HTR-8/SVneo (cell line): ENCODE measurements at places on chromosomes 16 and 17.

DNA sequence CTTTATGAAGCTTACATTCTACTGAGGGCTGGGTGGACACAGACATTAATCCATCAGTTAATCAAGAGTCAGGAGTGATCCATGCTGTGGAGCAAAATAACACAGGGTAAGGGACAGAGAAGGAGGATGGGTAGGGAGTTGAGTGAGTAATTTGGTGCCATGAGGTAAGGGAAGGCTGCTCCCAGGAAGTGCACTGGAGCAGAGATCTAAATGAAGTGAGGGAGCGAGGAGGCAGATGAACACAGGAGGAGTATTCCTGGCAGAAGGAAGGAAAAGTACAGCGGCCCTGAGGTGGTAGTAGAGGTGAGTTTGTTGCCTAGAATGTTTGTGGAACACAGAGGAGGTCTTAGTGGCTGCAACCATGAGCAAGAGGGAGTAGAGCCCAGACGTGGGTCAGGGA is 34.8 kb downstream of the ASIC2 start:
- DNase-seq = no peak

DNA sequence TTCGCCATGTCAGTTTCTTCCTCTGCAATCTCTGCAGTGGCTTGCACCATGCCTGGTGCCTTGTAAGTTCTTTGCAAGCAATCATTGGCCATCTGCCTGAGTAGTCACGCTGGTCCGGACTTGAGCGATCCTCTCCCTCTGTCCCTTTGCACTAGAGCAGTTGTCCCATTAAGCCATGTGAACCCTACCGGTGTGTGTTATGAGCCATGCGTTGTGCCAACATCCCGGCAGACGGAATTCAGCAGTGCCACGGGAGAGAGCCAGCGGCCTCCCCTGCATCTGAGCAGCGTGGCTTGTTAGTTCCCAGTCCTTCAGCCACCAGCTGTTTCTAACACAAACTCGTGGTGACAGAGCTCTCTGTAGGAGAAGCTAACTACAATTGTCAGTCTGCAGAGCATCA is 275.1 kb upstream of the HSBP1 start:
- no peak for DNase-seq

DNA sequence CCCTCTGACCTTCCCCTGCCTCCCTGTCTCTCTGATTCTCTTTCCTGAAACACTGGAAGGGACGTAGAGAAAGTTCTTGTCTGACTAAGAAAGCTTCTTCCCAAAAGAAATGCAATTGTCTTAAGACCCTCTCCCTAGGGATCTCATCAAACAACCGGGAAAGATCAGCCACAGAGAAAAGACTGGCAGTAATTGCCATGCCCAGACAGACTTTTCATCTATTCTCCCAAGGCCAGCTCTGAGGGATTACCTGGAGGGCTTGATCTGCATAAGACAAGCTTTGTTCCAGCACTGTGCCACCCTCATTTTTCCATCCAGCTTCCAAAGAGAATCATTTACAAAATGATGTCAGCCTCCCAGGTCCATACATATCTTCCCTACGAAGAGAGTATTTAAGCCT is 38.8 kb upstream of the HS3ST3A1 start:
- DNase-seq = no peak

- no peak for DNase-seq
These were observed 34.3 kb downstream of the ABR start for GRCh38 chr17:1145311-1145986.

- no peak for DNase-seq
These were observed 18.1 kb downstream of the KCNJ2 start for GRCh38 chr17:70187383-70187782.

DNA sequence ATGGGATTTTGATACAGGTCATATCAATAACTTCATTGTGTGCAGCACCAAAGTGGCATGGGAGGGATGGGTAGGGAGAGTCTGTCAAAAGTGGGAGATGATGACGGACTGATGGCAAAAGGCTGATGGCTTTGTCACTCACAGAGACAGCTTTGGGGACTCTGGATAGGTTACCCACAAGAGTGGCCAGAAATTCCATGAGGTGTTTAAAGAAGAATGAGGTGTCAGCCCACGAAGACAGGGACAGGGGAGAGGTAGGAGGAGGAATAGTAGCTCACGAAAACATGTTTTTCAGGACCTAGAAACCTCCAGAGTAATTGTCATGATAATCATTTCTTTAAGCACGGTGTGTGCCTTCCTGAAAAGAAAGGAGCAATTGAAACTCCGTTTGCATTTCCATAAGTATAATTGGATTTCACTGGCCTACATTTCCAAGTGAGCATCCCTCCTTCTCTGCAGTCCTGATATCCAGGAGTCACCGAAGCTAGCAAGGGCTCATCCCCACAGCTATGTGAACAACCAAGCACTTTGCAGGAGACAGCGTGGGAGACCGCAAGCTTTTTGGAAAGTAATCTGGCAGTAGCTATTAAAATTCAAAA is 60.0 kb downstream of the HSD17B2 start:
- no peak for DNase-seq

DNA sequence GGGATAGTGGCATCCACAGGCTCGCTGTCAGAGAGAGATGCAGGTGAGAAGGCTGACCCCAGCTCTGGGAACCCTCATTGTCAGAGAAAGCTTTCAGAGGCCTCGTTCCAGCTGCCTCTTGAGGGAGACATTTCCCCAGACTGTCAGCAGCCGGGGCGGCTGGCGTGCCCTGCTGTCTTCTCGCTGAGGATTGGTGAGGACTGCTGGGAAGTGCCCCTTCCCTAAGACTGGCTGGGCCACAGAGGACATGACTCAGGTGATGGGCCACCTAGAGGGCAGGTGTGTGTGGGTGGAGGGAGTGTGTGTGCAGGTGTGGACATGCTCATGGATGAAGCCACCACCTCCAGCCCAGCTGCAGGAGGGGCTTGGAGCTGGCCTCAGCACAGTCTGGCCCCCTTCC is 25.3 kb downstream of the SPACA3 start:
- DNase-seq = no peak

- DNase-seq = no peak
These were observed 326.4 kb upstream of the KIF2B start for GRCh38 chr17:53496356-53496755.

- no peak for DNase-seq
These were observed 594 bp upstream of the TGFB1I1 start for GRCh38 chr16:31471241-31471874.

GRCh38 chr17:9451934-9452333 is 123.7 kb downstream of the STX8 start:
- no peak for DNase-seq

- DNase-seq = no peak
These were observed 16.7 kb upstream of the MTMR4 start for GRCh38 chr17:58531122-58531521.

GRCh38 chr16:1851793-1852192 is 20.2 kb downstream of the MEIOB start:
- DNase-seq = no peak

DNA sequence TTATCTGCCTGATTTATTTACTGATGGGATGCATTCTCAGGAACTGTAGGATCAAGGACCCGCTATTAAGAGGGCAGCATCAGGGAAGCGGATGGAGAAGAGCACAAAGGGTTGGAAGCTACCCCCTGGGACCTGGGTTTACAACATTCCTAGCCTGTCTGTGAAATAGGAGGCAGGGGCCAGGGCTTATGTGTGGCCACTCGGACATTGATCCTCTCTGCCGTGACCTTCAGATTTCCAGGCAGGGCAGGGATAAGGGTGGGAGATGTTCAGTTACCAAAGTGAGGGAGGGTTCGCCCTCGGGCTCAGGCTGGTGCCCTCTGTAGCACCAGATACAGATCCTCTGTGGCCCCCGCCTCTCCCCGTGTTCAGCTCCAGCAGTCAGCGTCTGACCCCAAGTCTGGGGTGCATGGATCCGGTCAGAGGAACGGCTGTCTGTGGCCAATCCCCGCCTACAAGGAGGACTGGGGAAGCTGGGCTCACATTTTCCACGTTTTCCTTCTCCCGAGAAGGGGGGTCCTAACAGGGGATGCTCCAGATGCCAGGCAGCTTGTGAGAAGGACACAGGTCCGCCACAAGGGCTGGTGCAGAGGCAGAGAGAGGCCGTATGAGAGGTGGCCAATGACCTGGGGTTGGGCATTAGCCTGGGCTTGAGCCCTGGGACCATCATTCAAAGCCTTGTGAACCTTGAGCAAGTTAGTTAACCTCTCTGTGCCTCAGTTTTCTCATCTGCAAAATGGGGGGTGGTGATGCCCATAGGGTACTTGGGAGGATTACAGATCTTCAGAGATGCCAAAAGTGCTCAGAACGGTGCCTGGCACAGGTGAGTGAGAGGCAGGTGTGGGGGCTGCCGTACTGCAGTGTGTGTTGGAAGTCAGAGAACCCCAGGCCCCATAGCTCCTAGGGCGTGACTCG is 48.3 kb downstream of the ATP2C2 start:
- DNase-seq = no peak

GRCh38 chr17:50692448-50693035 is 15.2 kb downstream of the ANKRD40 start:
- no peak for DNase-seq

- DNase-seq = no peak
These were observed 19.5 kb downstream of the UNC13D start for GRCh38 chr17:75824666-75825065.

DNA sequence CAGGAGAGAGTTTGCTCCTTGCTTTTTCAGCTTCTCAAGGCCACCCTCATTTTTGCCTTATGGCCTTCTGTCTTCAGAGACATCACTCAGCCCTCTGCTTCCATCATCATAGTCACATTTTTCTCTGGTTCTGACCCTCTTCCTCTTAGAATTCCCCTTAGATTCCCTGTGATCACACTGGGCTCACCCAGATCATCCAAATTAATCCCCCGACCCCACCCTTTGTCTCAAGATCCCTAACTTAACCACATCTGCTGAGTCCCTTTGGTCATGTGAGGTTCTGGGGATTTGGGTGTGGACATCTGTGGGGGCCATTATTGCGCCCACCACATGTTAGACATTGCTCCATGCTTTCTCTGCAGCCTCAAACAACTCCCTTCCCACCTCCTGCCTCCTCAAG is 323.4 kb downstream of the CPPED1 start:
- no peak for DNase-seq

GRCh38 chr17:79840269-79840988 is 1.2 kb upstream of the CBX4 start:
- no peak for DNase-seq

DNA sequence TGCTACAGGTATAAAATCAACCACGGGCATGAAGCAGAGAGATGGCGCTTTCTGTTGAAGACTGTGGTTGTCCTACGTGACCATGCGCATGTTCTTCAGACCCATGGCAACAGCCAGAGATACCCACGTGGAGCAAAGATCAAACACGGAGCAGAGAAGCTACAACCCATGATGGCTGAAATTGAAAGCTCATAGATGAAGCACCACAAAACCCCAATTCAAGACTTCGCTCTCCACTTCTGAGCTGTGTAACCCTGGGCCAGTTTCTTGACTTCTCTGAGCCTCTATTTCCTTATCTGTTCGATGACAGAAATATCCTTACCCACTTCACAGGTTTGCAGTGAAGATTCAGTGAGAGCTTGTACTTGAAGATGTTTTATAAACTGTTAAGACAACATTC is 49.6 kb downstream of the C16orf95 start:
- no peak for DNase-seq

DNA sequence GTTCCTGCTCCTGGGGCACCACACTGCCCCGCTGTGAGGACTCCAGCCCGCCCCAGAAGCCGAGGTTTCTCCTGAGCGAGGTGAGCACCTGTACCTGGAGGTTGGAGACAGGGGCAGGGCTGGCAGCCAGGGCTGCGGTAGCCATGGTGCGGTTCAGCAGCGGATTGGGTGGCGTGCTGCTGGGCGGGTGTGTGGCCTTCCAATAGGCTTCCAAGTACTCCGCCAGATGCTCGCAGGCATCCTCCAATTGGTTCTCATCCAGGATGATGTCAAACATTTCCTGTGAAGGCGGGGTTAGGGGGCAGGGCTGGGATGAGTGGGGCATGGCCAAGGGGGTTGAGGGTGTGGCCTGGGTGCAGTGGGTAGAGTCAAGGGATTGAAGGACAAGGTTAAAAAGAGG is 11.3 kb upstream of the ARL5C start:
- no peak for DNase-seq

DNA sequence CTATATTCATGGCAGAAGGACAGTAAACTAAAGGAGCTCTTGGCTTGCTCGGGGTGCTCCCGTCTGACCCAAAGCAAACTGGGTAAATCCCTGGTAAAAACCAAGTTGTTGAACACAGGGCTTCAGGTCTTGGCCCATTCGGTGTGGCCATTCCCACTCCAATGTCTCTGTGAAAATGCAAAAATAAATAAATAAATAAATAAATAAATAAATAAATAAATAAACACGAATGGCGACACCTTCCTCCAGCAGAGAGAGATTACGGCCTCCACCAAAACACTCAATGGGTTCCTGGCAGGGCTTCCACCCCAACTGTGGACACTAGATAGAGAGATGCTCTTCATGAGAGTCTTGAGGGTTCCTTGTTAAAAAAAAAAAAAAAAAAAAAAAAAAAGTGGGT is 325.3 kb downstream of the SOX9 start:
- no peak for DNase-seq

- no peak for DNase-seq
These were observed 981 bp upstream of the CEP131 start for GRCh38 chr17:81223762-81224130.

- DNase-seq = no peak
These were observed 28.4 kb upstream of the RBFOX1 start for GRCh38 chr16:7304279-7304678.

DNA sequence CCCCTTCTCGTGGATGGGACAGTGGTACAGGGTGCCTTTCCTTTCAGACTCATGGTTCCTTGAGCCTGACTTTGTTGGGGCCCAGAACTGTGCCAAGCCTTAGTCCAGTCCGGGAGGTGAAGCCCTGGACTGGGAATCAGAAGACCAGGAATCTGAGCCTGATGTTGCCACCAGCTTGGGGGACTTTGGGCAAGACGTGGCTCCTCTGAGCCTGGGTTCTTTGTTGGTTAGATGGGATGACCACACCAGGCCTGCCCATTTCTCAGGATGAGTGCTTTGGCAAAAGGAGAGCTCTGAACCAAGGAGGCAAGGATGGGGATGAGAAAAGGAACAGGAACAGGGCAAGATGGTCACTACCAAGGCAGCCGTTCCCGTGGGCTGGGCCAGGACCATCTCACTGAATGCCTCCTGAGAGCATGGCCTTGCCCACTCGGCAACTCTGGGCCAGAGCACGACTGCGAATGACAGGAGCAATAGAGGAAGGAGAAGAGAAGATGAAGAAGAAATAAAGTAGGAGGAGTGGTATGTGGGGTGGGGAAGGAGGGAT is 32.5 kb downstream of the PITPNM3 start:
- no peak for DNase-seq

- DNase-seq = no peak
These were observed 8.3 kb downstream of the C1QTNF1 start for GRCh38 chr17:79031996-79032875.
